CD4-positive, alpha-beta T cell treated with Interleukin-2 at 100 ng/mL for 4 hours (primary cell): ENCODE measurements at places on chromosomes 6 and 20.

GRCh38 chr20:38193586-38194105 lies 28.6 kb upstream of the TGM2 start:
- DNase-seq: no peak

DNA sequence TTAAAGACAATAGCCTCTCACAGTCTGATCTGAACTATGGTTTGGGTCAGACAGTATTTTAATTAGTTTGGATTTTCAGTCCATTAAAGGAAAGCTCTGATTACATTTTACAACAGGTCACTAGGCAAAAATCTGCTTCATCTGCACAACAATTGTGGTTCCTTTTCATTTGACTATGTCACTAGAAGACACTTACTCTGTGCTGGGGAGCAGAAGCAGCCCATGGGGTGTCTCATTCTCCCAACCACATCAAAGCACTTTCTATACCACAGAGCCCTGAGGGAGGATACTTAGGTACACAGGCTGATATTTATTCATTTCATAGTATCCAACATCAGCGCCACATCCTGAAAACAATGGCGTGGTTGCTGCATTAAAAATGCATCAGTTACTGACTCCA lies 36.6 kb upstream of the HDAC2 start:
- DNase-seq: peak; percentile 38

DNA sequence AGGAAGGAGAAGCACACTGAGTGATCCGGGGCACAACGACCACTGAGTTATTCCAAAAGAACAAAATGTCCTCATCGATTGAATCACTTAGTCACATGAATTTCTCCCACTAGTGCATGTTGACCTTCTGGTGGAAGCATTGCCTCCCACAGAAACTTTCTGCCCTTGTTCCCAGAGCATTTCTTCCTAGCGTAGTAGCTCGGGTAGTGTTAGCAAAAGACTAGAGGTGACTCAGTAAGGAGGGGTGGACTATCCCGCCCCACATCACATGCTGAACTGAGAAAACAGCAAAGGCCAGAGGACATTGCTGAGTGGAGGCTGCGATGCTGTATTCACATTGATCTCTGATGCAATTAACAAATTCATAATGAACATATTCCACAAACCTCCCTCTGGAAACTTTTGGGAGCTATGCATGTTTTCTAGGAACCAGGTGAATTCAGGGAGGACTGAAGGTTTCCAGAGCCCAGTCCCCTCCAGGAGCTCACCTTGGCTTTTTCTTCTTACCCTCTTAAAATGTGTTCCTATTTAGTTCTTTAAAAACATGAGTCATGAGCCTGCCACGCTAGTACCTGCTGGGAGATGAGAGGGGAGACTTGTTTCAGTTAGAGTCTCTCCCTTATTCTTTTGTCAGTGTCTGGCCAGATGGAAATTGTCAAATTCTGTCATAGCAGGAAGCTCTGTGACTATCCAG lies 507.9 kb downstream of the CDH26 start:
- no peak for DNase-seq

GRCh38 chr6:81938991-81939732 lies 186.7 kb upstream of the TENT5A start:
- DNase-seq: no peak

DNA sequence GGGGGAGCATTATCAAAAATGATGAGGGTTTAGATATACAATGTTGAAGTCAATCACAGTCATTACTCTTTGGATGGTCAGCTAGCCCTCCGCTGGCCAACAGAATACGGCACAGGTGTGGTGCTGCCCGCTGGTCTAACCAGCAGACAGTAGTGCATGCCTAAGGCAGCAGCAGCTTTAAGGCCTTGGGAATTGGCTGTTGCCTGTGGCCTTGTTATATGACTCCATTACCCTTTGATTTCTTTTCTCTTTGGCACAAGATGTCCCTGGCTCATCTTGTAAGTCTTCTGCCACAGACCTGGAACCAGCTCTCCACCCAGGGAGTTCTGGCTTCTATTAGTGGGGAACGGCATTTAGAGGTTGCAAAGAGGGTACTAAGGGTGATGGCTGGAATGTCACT lies 110.2 kb downstream of the WDR27 start:
- no peak for DNase-seq

- no peak for DNase-seq
Measured at GRCh38 chr20:17609811-17610377, 40.0 kb downstream of the DSTN start.

GRCh38 chr6:56282391-56282790 lies 35.0 kb upstream of the COL21A1 start:
- DNase-seq: no peak

- peak; percentile 5 for DNase-seq
Measured at GRCh38 chr20:20181322-20181721, 129.0 kb downstream of the CFAP61 start.

- no peak for DNase-seq
Measured at GRCh38 chr6:137013738-137014602, 30.8 kb downstream of the IL20RA start.

DNA sequence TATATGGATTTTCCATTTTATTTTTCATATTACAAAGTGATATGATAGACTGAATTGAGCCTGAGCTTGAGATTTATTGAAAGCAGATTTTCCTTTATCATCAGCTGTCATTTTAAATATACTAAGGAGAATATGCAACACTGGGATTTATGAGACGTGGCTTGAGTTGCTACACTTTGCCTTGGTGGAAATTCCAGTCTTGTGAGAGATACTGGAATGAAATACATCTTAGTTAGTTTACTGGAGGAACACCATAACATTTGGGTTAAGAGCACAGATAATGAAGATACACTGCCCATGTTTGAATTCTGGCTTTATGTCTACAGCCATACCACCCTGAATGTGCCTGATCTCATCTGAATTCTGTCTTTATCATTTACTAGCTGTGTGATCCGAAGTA lies 86.5 kb upstream of the IFNGR1 start:
- DNase-seq: no peak

DNA sequence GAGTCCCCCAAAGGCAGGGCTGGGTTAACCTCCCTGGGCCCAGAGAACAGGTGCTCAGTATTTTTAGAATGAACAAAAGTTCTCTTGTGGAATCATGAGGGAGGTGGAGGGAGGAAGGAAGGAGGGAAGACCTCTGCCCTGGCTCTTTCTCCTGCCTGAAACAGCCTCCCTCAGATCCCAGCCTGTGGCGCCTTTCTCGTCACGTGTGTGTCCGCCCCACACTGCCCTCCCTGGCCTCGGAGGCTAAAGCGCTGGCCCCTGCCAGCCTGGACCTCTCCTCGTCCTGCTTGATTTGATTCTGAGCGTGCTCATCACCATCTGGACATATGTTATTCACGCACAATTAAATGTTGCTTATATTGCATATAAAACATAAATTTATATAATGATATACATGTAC lies 40.9 kb downstream of the PHACTR3 start:
- no peak for DNase-seq

GRCh38 chr20:61503106-61503505 lies 251.0 kb downstream of the CDH4 start:
- DNase-seq: no peak

- DNase-seq: peak; percentile 18
Measured at GRCh38 chr6:47047479-47048407, 5.6 kb upstream of the ADGRF1 start.

- DNase-seq: no peak
Measured at GRCh38 chr6:435441-436307, 44.1 kb downstream of the IRF4 start.

GRCh38 chr20:22100686-22101085 lies 395.2 kb downstream of the PAX1 start:
- no peak for DNase-seq

DNA sequence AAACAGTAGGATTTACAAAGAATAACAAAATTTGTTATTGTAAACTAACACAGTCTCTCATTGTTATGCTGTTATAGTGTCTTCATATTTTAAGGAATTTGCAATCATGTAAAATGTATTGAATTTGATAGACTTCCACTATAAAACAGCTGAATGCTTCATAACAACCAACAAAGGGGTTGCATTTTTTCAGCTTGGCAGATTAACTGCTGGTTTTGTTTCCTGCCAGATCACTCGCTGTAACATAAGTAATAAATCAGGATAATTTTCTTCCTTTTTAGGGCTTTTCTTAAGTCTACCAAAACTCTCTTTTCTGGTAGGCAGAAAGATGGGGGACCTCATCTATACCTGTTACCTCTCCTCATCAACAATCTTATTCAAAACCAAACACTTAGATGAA lies 169.8 kb downstream of the SAMD5 start:
- no peak for DNase-seq

DNA sequence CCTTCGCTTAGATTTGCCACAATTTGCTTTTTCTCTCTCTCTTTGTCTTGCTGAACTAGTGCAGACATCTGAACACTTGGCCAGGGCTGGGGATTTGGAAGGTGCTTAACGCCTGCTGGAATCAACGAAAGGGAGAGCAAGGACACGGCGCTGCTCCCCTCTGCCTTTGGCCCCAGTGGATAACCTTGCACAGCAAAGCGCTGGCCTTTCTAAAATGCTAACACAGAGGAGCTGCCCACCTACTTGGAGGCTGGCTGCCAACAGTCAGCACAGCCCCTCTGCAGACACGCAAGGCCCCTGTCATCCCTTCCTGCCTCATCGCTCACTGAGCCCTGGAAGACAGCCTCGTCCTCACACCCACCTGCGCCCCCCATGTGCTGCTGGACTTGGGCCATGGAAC lies 37.5 kb downstream of the C20orf203 start:
- DNase-seq: no peak

DNA sequence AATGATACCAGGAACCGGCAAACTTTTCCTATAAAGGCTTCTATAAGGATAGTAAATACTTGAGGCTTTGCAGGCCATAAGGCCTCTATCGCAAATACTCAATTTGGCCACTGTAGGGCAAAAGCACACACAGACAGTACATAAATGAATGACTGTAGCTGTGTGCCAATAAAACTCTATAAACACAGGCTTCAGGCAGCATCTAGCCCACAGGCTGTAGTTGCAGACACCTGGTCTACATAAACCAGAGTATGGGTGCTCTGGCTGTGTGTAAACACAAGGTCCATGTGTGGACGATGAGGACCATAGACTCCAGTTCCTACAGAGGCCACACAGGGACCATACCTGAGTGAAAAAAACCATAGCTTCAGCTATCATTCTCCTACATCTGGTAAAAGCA lies 52.2 kb downstream of the ZMYND8 start:
- no peak for DNase-seq

GRCh38 chr20:1469925-1470571 lies 3.4 kb upstream of the NSFL1C start:
- no peak for DNase-seq

DNA sequence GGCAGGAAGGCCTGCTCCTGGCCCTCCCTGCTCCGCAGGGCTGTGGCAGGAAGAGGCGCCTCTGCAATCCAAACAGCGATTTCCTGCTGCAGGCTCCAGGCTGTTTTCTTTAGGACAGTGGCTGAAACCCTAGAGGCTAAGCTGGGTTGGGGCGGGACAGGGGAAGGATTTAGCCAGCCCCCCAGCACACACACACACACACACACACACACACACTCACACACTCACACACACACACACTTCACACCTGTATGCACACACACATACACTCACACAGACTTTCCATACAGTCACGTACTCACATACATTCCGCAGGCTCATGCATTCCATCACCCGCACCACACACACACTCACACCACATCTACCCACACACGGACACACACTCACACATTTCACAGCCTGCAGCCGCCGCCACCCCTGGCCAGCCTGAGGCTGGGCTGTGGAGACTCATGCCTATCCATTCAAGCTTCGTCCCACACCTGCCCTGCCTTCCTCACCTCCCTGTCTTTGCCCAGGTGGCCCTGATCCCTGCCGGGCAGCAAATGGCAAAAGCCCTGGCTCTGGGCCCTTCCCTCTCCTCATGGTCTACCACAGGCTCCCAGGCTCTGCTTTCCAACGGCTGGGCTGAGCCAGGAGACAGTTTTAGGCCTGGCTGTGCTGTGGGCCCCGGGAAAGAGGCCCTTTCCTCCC lies 17.9 kb downstream of the MDFI start:
- no peak for DNase-seq

DNA sequence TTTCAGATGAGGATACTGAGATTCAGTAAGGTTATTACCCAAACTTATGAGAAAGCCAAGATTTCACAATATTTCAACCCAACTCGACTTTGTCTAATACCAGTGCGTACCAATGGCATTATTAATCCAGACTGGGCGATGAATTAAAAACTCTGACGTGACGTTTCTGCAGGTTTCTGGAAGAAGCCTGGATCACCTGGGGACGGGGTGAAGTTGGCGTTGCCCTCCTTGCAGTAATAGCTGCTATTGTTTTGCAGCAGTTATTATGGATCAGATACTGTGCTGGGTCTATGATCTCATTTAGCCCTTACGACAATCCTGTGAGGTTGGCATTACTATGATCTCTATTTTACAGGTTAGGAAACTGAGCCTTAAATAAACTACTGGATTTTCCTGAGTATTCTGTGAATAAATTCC lies 569 bp upstream of the CDC5L start:
- DNase-seq: no peak

GRCh38 chr6:34202329-34203201 lies 34.1 kb upstream of the HMGA1 start:
- no peak for DNase-seq

DNA sequence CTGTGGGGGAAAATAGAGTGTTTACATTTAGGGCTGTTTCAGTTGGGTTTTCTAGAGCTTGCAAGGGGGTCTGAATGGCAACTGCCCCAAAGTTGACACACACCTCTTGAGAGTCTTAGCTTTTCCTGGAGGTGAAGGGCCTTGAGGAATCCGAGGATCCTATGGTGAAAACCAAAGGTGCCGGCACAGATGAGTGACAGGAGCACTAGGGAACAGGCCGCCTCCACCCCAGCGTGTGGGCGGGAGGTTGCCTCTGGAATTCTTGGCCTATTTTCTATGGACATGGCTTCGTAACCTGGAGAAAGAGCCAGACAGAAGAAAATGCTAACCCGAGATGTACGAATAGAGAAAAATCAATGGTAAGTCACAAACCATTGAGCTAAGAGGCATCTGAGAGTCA lies 283.2 kb upstream of the FOXQ1 start:
- DNase-seq: no peak

DNA sequence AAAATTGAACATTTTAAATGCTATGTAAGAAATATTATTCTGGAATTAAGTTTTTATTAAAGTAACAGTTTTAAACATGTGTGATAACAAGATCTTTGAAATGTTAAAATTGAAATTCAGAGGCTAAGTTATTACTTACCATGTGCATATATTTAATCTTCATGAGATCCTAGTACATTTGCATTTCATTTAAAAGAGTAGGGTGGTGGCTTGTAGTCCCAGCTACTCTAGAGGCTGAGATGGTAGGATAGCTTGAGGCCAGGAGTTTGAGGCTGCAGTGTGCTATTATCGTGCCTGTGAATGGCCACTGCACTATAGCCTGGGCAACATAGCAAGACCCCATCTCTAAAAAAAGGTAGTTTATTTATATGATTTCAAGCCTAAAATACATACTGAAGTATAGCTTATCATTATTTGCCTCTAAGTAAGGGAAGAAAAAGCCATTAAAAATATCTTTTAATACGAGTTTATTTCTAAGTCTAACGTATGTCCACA lies 3.0 kb downstream of the CCR6 start:
- DNase-seq: no peak

GRCh38 chr6:42896178-42896719 lies 16.8 kb downstream of the RPL7L1 start:
- DNase-seq: no peak

- no peak for DNase-seq
Measured at GRCh38 chr20:63578224-63579016, 4.4 kb upstream of the HELZ2 start.
